Stimulated activated CD4-positive, alpha-beta T cell treated with anti-CD3 and anti-CD28 coated beads, Interleukin-2, amount 100 ng/mL, for 24 hours (primary cell): ENCODE measurements at places on chromosomes 6 and 20.

- DNase-seq: no peak
Measured at GRCh38 chr6:94177429-94177828, 758.1 kb upstream of the EPHA7 start.

DNA sequence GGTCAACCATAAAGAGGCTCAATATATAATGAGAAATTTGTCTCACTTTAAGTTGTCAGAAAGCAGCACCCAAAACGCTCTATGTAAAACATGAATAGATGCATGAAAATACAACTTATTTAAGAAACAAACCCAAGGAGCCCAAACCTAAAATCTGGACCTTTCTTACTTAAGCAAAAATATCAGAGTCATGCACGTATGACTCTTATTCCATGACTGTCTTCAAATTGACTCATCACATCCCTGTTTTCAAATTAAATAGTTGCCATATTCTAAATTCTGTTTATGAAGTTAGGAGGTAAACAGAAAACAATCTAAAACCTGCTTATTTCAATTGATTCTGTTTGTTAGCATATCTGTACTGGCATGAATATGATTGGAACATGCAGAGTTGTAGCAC, 42.1 kb downstream of the ANKRD6 start:
- no peak for DNase-seq

- DNase-seq: peak; percentile 30
Measured at GRCh38 chr6:43770372-43771209, 580 bp downstream of the VEGFA start.

GRCh38 chr20:37562695-37563480, 35.2 kb upstream of the BLCAP start:
- no peak for DNase-seq

GRCh38 chr6:136066005-136066404, 184.1 kb downstream of the MTFR2 start:
- no peak for DNase-seq

DNA sequence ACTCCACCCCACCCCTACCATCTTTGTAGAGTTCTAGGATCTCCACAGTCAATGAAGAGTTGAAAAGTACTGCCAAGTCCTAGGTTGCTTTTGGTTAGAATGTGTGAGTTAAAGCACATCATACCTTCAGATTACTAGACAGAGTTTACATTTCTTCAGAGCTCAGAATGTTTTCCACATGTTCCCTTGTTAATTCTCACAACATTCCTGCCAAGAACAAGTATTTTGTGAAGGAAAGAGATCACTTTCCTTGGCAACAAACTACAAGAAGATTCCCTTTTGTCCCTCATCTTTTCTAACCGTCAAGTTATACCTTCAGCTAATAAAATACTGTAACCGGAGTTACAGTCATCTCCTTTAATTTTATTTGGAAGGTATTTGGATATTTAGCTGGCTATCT, 266.8 kb downstream of the ZFAND3 start:
- DNase-seq: no peak

GRCh38 chr6:80156221-80156620, 49.8 kb downstream of the BCKDHB start:
- DNase-seq: no peak

- DNase-seq: no peak
Measured at GRCh38 chr6:3286641-3287171, 28.0 kb downstream of the PSMG4 start.
